ENCODE measurements at places on chromosomes 6 and 20. TPM values are rescaled to one million over a fixed set of nuclear protein-coding genes. Genes with fewer than 3 reads are reported as not detected.

Gene SRSF6
- total RNA-seq: 252 TPM

- DNase-seq: no peak
Measured at GRCh38 chr6:49847673-49848072, 18.7 kb downstream of the CRISP1 start.

GRCh38 chr20:37072293-37073196 is 23.3 kb downstream of the RBL1 start:
- no peak for DNase-seq

GRCh38 chr20:46712056-46712636 is 2.7 kb downstream of the SLC2A10 start:
- DNase-seq: no peak

DNA sequence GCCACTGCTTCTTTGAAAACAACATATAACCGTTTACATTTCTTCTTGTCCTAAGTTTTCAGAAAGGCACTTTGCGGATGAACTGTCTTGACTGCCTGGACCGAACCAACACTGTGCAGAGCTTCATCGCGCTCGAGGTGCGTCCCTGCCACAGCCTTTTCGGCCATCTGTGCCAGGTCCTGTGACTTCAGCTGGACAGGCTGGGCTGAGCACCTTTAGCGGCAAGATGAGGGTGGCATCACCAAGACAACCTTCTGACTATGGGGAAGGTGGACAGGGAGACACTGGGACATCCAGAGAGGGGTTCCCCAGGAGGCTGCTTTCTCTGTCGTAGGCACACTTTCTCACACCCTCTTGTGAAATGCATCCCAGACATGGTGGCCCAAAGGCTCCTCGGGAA is 82.1 kb downstream of the SYNJ2 start:
- DNase-seq: no peak

Gene BMP7
- total RNA-seq: not detected

Gene THBS2
- total RNA-seq: not detected

Gene ECT2L
- total RNA-seq: not detected

DNA sequence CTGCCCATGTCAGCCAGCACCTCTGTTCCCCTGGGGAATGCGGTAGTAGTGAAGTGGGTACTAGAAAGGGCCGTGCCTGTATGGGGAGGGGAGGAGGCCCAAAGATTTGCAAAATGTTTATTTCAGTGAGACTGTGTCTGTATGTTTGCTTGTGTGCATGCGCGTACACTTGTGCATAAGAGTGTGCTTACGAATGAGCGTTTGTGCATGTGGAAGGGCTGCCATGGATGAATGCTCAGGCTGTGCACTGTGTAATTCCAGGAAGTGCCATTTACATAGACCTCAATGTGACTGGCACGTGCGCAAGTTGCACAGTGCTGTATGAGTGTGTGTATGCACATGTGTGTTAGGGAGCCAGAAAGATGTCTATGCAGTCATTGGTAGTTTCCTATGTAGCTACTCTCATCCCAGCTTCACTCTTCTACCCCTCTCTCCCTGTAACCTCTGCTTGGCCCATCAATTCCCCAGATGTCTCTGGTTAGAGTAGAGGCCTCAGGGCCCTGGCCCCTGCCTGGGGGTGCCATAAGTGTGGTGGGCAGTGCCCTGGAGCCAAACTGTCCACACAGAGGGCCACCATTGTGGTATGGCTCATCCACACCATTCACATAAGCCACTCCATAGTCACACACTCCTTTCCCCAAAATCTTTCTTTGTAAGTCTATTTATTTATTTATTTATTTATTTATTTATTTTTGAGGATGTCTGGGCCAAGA is 26.8 kb upstream of the SLC22A7 start:
- DNase-seq: no peak

DNA sequence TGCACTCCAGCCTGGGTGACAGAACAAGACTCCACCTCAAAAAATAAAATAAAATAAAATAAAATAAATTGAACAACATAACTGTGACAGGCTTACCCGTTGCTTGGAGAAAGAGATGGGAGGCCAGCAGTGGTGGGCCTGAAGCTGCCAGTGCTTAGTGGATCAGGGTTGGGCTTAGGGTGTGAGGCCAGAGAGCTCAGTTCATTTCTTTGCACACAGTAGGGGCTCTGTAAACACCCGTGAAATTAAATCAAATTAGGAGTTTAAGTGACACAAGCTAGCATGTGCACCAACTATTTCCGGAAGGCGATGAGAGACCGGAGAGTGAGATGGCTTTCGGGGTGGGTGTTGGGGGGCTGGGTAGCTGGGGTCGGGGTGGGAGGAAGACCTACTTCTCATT is 25.8 kb upstream of the TTPAL start:
- DNase-seq: no peak

Gene TMEM244
- total RNA-seq: not detected

Gene C6orf47
- total RNA-seq: 25.9 TPM

DNA sequence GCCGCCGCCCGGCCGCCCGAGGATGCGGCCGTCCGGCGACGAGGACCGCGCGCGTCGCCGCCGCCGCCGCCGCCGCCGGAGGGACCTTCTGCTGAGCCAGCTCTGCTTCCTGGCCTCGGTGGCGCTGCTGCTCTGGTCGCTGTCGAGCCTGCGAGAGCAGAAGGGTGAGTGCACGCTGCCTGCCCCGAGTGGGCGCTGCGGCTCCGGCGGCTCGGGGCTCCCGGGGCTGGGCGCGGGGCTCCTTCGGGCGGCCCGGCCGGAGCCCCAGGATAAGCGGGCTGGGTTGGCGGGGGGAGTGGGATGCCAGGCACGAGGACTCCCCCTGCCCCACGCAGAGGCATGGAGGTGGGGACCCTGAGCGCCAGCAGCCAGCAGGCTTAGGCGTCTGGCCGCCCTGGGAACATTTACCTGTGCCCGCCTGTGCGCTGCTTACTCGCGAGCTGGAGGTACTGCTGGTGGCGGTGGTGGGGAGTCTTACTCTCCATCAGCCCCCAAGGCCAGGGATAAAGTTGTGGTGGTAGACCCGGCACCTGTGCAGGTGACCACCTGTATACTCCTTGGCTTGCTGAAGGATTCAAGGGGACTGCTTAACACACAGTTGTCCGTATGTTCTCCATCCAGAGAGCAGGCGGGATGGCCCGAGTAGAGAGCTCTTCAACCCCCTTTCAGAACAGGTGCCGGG is 520 bp downstream of the SLC24A3 start:
- DNase-seq: no peak

Gene TREM1
- 9.8 TPM for total RNA-seq

DNA sequence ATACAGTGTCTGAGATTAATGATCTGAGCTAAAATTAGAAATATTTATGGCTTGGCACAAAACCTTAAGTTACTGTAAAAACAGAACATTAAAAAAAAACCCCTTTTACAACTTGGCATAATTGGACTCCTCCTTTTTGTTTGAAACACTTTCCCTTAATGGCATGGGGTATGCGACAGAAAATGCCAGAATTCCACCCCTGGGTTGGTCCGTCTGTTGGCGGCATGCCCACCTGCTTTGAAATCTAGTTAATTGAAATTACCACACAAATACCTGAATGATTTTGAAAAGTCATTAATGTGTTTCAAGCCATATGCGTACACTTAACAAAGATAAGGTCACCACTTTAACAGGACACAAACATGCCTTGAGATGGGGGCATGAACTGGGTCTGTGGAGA is 175.1 kb upstream of the FOXQ1 start:
- no peak for DNase-seq

DNA sequence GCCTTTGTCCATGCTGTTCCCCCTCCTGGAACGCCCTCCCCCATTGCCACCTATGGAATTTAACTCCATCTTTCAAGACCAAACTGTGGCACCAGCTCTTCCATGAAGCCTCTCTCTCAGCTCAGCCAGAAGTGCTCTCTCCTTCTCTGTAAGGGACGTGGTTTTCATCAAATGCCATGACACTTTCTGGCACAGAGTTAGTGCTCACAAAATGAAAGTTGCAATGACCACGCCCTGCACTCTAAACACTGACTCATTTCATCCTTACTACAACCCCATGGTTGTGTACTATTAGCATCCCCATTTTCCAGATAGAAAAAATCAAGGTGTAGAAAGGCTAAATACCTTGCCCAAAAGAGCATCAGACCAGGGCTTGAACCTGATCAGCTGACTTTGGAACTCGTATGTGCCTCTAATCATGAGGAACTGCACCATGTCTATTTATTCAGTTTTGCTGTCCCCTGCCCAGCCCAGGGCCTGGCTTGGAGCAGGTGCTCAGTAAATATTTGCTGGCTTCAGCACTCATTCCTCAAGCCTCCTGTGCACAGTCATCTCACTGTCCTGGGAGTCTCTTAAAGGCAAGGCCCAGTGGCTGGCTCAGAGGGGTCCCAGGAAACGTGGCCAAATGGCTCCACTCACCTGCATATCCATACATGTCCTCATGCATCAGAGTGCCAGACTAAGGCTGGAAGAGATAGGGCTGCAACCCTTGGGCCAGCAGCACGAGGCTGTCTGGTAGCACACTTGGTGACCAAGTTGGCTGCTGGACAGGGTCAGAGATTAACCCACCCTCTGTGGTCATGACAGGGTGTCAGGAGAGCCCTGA is 77.9 kb downstream of the MRPL14 start:
- no peak for DNase-seq

Gene NKAPL
- total RNA-seq: not detected

- DNase-seq: peak; percentile 55
Measured at GRCh38 chr6:42898891-42899361, 16.9 kb upstream of the PTCRA start.

DNA sequence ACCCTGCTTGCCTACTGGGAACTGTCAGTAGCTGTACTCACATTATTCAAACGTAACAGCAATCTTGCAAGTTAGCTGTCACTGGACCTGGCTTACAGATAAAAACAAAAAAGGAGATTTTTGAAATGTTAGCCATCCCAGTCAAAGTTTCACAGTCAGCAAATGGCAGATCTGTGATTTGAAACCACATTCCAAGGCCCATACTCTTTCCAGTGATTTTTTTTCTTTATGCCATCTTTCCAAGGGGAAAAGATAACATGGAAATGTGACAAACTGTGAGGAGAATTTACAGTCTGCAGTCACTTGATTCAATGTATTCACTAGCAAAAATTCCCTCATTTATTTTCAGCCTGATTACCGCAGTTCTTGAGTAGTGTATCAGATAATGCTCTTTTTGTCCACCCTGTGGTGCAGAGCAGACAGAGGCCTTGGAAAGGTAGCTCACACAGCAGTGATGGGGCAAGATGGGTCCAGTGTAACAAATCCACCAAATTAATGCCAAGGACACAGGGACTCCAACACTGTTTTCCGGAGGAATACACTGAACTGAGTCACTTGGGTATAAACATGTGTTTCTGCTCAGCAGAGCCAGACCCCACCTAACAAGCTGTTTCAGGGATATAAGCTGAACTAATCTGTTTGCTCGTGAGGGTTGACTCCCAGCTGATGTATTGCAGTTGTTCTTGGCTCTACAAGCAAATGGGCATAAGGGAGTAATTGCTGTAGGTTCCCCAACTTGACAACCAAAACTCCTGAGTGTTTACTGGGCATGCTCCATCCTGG is 49.9 kb upstream of the ADGRF1 start:
- DNase-seq: no peak

Gene SYNE1
- 498 TPM for total RNA-seq

DNA sequence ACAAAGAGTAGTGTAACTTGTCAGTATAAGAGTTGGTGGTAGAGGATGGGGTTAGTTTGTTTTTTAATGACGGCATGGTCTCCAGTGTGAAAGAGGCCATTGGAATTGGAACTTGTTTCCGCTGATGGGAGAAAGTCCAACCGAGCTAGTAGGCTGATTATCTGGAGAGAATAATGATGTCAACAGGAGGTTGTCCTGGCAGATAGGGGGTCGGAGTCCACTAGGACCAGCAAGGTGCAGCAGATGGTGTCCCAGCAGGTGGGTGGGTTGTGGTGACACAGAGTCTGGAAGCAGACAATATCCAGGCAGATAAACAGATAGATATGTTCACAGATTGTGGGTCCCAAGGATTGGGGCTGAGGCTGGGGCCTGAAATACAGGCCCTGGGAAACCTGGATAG is 35.1 kb downstream of the PKIB start:
- DNase-seq: no peak

GRCh38 chr6:12324099-12324498 is 33.9 kb downstream of the EDN1 start:
- no peak for DNase-seq

GRCh38 chr6:4295058-4295782 is 159.8 kb upstream of the ECI2 start:
- no peak for DNase-seq

DNA sequence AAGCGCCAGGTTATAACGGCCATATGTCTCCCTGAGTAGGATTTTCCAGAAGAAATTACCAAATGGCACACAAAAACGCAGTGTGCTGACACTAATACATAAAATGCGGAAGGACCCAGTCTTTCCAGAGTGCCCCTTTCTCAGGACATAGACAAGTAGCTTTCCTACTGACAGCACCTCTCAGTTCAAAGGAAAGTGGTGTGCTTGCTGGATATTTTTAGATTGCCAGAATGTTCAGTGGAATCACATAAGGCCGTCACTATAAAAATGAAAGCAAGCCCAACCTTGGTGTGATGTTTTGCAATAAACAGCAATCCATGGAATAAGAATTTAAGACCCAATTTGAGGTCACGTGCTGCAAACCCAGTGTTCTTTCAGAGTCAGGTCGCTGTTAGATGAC is 135.5 kb upstream of the AGPAT4 start:
- DNase-seq: no peak

DNA sequence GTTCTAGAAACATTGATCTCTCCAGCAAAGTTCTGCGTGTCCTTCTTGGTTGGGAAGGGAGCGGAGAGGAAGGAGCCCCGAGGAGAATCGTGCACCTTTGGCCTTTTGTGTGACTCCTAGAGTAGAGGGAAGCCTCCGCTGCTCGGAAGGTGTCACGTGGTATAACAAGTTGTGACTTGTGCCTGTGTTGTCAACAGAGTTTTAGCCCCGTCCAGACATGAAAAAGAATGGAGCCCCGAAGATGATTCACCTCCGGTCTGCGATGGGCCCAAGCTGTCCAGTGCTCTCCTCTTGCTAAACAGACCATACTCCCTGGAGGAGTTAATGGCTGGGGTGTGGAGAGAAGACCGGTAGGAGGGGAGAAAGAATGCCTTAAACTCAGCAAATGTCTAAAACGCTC is 7.0 kb downstream of the EYA2 start:
- no peak for DNase-seq

DNA sequence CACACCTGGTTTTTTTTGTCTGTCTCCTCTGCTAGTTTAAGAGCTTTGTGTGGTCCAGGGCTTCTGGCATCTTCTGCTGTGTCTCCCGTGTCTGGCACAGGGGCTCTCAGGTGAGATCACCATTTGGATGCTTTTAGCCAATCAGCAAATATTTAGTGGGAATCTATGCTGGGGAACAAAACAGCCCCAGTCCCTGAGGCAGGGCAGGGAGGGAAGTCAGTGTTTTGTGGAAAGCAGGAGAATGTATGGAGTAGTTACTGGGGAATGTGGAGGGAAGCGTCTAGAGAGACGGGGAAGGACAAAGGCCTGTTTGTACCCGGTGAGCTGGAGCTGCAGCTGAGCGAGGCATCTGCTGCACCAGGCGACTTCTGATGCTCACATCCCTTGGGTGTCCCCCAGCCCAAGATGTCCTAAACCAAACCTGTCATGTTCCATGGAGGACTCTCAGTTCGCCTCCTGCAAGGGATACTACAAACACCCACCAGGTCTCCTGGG is 49.3 kb upstream of the NNAT start:
- no peak for DNase-seq

GRCh38 chr6:1001655-1002349 is 308.9 kb upstream of the EXOC2 start:
- DNase-seq: no peak
